ENCODE measurements at places on chromosomes 1 and 21.

DNA sequence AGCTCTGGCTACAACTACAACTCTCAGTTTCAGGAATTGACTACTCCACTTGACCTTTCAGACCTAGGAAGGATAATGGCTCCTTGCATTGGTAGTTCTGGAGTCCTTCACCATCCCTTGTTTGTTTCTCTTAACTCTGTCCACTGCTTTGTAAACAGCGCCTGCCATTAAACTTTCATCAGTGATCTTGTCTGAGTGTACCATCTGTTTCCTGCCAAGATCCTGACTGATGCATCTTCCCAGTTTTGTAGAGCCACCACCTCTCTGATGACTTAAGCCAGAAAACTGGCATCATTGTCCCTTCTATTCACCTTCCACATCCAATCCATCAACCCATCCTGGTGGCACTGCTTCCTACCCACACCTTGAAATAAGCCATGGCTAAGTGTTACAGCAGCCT is 15.2 kb downstream of the MAP10 start:
- DNase-seq, result no peak

DNA sequence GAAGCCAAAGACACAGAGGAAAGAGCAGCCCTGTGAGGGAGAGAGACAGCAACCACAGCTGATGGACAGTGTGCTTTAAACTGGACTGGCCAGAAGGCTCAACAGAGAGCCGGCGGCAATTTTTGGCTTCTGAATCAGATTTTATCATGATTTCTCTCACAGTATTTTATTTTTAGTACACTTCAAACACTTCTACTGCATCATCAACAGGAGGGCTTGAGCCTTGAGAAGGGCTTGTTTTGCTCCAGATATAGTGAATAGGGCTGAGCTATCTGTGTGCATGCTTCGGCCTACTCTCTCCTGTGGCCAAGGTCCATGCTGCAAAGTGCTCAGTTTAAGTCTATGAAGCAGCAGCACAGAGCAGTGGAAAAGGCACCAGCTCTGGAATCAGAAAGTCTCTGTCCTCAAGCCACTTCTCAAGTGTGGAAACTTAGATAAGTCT is 33.3 kb downstream of the ADCY10 start:
- DNase-seq, result no peak

DNA sequence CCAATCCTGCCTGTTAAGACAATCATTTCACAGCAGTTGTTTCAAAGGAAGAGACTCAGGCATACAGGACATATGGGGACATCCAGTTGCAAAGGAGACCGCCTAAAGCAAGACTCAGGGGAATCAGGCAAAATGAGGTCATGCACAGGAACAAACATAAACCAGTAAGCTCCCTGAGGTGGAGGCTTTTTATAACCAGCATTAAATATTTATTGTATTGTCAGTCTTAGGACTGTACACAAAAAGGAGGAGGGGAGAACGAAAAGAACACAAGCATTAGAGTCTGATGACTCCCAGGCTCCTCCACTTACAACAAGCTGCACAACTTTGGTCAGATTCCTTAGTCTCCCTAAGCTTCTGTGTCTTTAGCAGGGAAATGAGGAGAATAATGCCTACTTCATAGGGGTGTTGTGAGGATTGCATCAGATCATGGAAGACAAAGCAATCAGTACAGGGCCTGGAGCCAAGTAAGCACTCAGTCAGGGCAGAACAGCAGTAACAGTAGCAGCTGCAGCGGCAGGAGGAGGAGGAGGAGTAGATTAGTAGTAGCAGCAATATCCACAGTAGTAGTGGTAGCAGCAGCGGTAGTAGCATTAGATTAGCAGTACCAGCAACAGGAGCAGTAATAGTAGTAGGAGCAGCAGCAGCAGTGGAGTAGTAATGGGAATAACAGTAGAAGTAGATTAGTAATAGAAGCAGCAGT is 54.2 kb upstream of the SPATA6 start:
- DNase-seq, result no peak

- DNase-seq, result no peak
These were observed 7.0 kb downstream of the DCST2 start for GRCh38 chr1:155026588-155026987.

All from stimulated activated CD4-positive, alpha-beta T cell treated with anti-CD3 and anti-CD28 coated beads, Interleukin-1b, Interleukin-23, amount 100 ng/mL, for 24 hours (primary cell).